ENCODE measurements at places on chromosomes 4 and X. TPM values are rescaled to one million over a fixed set of nuclear protein-coding genes. Genes with fewer than 3 reads are reported as not detected.

TDO2 gene
- 0.61 TPM for polyA plus RNA-seq

NAP1L3 gene
- 0.68 TPM for polyA plus RNA-seq

GAGE12F gene
- polyA plus RNA-seq: not detected

LUZP4 gene
- not detected for polyA plus RNA-seq

CT45A5 gene
- polyA plus RNA-seq: not detected

TRIM75 gene
- polyA plus RNA-seq: not detected

DCLK2 gene
- 2.3 TPM for polyA plus RNA-seq

GSPT2 gene
- polyA plus RNA-seq: 4.5 TPM

STOX2 gene
- 2.6 TPM for polyA plus RNA-seq

SPANXA2 gene
- not detected for polyA plus RNA-seq

KLKB1 gene
- polyA plus RNA-seq: not detected

RAB9B gene
- polyA plus RNA-seq: 0.40 TPM

TLR6 gene
- polyA plus RNA-seq: 0.88 TPM

SMARCAD1 gene
- 4.7 TPM for polyA plus RNA-seq

F11 gene
- polyA plus RNA-seq: not detected

RPL39 gene
- polyA plus RNA-seq: 3,763 TPM

SPATA4 gene
- polyA plus RNA-seq: not detected

GC gene
- polyA plus RNA-seq: not detected

BANK1 gene
- polyA plus RNA-seq: 1.0 TPM

GNRHR gene
- not detected for polyA plus RNA-seq

FGF13 gene
- polyA plus RNA-seq: 0.81 TPM

TCEANC gene
- 1.2 TPM for polyA plus RNA-seq

IGSF1 gene
- 0.30 TPM for polyA plus RNA-seq

RAI2 gene
- 41.8 TPM for polyA plus RNA-seq

OPRPN gene
- polyA plus RNA-seq: not detected

NKX6-1 gene
- polyA plus RNA-seq: 0.03 TPM

RHOH gene
- polyA plus RNA-seq: 2.1 TPM

CFAP99 gene
- polyA plus RNA-seq: 0.86 TPM

PF4V1 gene
- polyA plus RNA-seq: not detected

LGI2 gene
- polyA plus RNA-seq: 2.4 TPM

SSX1 gene
- polyA plus RNA-seq: not detected

FAM47E gene
- polyA plus RNA-seq: 3.3 TPM

SULT1E1 gene
- polyA plus RNA-seq: not detected

GUCY1B1 gene
- polyA plus RNA-seq: 4.2 TPM

EDNRA gene
- polyA plus RNA-seq: 0.53 TPM

MAP7D2 gene
- 1.2 TPM for polyA plus RNA-seq

WDR19 gene
- polyA plus RNA-seq: 13.6 TPM

BEX4 gene
- 22.1 TPM for polyA plus RNA-seq

SPOCK3 gene
- 0.06 TPM for polyA plus RNA-seq

GAGE13 gene
- not detected for polyA plus RNA-seq

GPR34 gene
- 8.5 TPM for polyA plus RNA-seq

TECRL gene
- polyA plus RNA-seq: not detected

REPS2 gene
- 9.1 TPM for polyA plus RNA-seq

CT47B1 gene
- polyA plus RNA-seq: not detected

MAGED2 gene
- polyA plus RNA-seq: 79.6 TPM

EVC gene
- polyA plus RNA-seq: 4.0 TPM

IRAK1 gene
- polyA plus RNA-seq: 53.8 TPM

OCRL gene
- 14.1 TPM for polyA plus RNA-seq

C4orf51 gene
- not detected for polyA plus RNA-seq

MAGEE1 gene
- polyA plus RNA-seq: 0.70 TPM

GPR173 gene
- polyA plus RNA-seq: 0.42 TPM

ARMCX4 gene
- 5.3 TPM for polyA plus RNA-seq

AMOT gene
- polyA plus RNA-seq: 5.2 TPM

POF1B gene
- polyA plus RNA-seq: 2.8 TPM
